Activated CD4-positive, alpha-beta T cell treated with anti-CD3 and anti-CD28 coated beads, Interleukin-2, amount 50 U/mL, for 24 hours (primary cell): ENCODE measurements at places on chromosomes 6 and 20.
A peak's percentile ranks its signal among the peaks of the same experiment; 100 is the strongest.

GRCh38 chr20:60331688-60332300, 373.6 kb downstream of the CDH26 start:
- no peak for DNase-seq

GRCh38 chr6:26607434-26608230, 10.9 kb downstream of the ABT1 start:
- peak; percentile 66 for DNase-seq

- no peak for DNase-seq
Measured at GRCh38 chr20:50163570-50164317, 10.2 kb upstream of the PEDS1 start.

- DNase-seq, result no peak
Measured at GRCh38 chr6:147447835-147448611, 60.5 kb upstream of the SAMD5 start.

DNA sequence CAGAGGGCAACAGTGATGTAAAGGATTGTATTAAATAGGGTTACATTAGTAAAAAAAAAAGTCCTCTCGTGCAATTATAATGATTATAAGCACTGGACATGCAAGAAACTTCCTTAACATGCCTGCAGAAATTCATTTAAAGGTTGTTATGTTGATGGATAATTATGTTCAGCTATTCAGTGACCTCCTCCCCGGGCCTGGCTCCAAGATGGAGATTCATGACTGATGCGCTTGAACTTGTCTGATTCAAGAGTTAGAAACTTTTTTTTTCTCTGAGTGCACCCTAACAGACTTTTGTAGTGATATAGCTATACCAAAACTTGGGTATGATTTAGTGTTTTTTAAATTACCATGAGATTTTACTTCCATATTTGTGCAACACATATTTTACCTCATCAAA, 1170.0 kb upstream of the CITED2 start:
- no peak for DNase-seq

GRCh38 chr20:56605261-56605996, 23.7 kb upstream of the TFAP2C start:
- DNase-seq, result no peak

DNA sequence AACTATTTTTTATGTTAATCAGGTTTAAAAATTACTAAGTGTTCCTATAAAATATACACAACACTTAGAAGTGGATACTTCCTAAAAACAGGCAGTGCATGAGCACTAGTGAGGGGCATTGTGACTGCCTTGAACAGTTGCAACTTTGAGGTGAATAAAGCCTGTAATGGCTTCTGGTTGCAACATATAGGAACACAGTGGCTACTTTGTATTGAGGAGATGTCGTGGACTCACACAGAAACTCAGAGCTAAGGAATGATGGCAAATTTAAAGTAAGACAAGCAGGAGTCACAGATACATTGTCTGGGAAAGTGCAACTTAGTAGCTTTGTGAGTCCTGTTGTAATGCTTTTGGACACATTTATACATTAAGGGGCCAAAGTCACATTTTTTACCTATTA, 861 bp upstream of the HLA-A start:
- DNase-seq, result no peak

DNA sequence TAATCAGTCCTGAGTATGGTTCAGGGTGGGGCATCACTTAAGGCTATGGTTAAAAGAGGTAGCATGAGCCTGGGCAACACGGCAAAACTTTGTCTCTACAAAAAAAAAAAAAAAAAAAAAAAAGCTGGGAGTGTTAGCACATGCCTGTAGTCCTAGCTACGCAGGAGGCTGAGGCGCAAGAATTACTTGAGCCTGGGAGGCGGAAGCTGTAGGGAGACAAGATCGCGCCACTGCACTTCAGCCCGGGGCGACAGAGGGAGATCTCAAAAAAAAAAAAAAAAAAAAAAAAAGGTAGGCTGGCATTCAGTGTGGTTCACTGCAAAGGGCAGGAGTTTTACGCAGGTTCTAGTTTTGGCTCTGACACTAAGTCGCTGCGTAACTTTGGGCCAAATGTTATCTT, 15.1 kb downstream of the ELOVL2 start:
- DNase-seq, result no peak

DNA sequence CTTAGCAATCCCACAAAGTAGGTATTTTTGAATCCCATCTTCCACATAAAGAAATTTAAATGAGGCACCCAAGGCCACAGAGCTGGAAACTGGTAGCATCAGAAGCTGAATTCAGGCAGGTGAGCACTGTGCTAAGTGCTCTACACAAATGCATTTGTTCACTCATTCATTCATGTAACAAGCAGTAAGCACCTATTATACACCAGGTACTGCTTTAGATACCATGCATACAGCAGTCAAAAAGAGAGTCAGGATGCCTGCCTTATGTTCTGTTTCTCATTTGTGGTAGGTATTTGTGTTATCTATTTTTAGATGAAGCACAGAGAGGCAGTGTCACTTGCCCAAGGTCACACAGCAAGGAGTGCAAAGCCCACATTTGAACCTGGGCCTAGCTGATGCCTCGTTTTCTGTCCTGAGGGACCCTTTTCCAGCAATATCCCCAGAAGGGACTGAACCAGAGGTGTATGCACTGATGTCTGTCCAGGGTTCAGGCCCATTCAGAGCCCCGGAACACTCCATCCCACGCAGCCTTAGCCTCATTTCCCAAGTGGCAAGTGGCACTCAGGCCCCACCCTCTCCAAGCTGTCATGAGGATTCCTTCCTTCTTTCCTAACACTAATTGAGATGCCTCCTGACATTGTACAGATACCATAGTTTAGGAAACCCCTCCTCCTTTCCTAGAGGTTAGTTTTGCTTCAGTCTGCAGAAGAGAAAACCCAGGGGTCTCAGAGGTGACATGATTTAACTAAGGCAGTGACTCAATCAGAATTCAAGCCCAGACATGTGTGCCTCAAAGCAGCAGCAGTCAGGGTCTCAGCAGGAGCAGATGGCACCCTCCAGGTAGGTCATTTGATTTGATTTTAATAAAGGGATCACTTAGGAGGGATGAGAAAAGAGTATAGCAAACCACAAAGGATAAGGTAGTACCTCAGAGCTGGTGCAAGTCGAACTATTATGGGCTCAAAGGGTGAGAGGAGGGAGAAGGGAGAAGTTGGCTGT, 61.2 kb upstream of the SIRPA start:
- DNase-seq, result no peak

GRCh38 chr6:39389484-39389767, 66.9 kb upstream of the KCNK16 start:
- no peak for DNase-seq

DNA sequence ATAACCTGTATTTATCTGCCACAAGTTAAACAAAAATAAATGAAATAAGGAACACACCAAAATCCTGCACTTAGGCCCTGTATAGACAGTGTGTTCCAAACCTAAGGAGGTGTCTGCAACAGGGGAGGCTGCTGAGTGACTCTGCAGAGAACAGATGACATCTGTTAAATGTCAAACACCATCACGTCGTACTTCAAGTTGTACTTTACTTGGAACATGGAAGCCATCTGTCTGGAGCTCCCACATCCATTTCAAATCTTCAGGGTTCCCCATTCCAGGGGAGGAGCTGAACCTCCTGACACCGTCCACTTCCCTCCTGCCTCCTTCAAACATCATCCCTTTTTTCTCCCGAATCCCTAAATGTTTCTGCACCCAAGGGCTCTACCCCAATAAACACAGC, 1.8 kb upstream of the MAP7 start:
- DNase-seq, result no peak

DNA sequence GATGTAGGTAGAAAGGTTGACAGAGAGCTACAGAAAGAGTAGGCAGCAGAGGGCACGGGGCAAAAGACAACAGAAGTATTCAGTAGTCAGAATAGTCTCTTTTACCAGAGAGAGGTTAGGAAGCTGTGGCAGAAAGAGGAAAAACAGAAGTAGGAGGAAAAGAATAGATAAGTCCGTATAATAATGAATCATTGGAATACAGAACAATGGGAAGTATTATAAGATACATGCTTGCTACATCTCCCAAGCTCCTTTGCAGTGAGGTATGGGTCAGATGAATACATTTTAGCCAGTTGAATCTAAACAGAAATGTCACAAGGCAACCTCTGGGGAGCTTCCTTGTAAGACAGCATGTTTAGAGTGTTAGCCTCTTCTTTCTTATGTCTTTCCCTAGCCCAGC, 570.5 kb upstream of the CITED2 start:
- no peak for DNase-seq

- DNase-seq, result no peak
Measured at GRCh38 chr6:30997301-30997700, 13.0 kb upstream of the MUC22 start.

DNA sequence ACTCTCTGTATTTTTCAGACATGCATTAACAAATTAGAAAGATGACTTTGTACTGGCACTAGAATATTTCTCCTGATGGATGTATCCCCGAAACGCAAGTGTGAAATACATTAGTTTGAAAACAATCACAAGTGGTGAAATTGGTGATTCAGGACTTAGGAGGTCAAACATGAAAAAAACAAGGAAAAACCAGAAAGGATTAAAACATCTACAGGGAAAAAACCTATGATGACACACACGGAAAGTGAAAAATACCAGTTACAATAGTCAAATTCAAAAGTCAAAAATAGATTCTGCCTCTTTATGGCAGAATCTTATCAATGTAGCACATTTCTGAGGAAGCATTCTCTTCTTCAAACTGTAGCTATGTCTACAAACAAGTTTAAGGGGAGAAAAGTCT, 129.0 kb upstream of the SGK1 start:
- DNase-seq, result no peak

GRCh38 chr6:11586536-11586935, 49.0 kb downstream of the TMEM170B start:
- no peak for DNase-seq
